Vagina (tissue), 2 donors: ENCODE measurements at places on chromosomes 7 and 10. TPM values are rescaled to one million over a fixed set of nuclear protein-coding genes. Genes with fewer than 3 reads are reported as not detected.

GRCh38 chr10:67015225-67015624, 89.4 kb downstream of the LRRTM3 start:
- no peaks in the 10 kb centered on the region for H3K4me1 ChIP-seq
- H3K4me3 ChIP-seq: no peak overlapping the region
- H3K36me3 ChIP-seq: no peaks in the 10 kb centered on the region
- no peak overlapping the region for H3K27ac ChIP-seq

GRCh38 chr10:29113616-29113945, 175.3 kb upstream of the LYZL1 start:
- H3K36me3 ChIP-seq: no peaks in the 10 kb centered on the region
- H3K4me3 ChIP-seq: no peak overlapping the region
- H3K27me3 ChIP-seq: no peaks in the 10 kb centered on the region
- no peak for DNase-seq

GRCh38 chr10:16944402-16944801, 127.2 kb upstream of the RSU1 start:
- H3K4me1 ChIP-seq: peaks cover 7% of the 10 kb centered on the region
- peak overlapping the region; percentile 50 for H3K27ac ChIP-seq
- H3K36me3 ChIP-seq: no peaks in the 10 kb centered on the region

- H3K27me3 ChIP-seq: no peaks in the 10 kb centered on the region
- H3K4me3 ChIP-seq: no peak overlapping the region
- no peak for DNase-seq
Observed at GRCh38 chr10:7956508-7956907, 98.0 kb upstream of the GATA3 start.

- H3K4me1 ChIP-seq: no peaks in the 10 kb centered on the region
- no peaks in the 10 kb centered on the region for H3K27me3 ChIP-seq
- H3K36me3 ChIP-seq: no peaks in the 10 kb centered on the region
- no peak for DNase-seq
- no peak overlapping the region for H3K4me3 ChIP-seq
Observed at GRCh38 chr7:41779918-41780317, 77.0 kb upstream of the INHBA start.

DNA sequence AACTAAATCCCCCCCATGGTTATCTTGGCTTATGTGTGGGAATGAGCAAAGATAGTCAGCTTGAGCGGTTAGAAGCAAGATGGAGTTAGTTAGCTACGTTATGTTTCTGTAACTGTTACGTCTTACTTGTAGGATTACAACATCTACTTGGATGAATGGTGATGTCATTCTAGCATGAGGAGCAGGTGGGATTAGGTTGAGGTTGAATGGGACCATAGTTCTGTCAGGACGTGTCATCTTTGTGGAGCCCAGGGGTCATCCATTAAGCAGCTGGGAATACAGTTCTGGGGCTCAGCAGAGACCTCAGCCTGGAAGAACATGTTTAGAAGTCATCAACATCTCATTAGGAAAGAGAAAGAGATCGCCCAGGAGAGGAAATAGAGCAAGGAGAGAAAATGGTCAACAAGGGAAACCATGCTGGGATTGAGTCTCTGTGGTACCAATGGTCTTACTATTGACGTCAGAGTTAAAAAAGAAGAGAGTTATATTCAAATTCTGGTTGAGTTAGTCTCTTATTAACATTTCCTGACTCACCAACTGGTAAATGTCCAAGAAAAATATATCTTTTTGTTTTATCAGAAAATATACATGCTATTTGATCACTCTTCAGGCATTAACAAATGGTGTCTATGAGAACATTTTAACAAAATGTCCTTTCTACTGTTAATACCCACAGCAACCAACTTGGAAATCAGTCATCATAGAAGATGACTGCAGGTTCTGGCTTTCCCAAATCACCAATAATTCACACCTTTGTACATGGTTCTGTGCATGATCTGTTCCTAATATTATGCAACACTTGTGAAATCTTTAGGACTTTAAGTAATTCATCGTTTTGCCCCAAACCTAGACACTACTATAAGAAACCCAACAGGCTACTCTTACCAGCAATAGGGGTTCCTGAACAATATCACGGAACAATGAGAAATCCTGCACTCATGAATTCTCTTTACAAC, 96.9 kb downstream of the KIAA1217 start:
- H3K36me3 ChIP-seq: no peaks in the 10 kb centered on the region
- H3K4me3 ChIP-seq: no peak overlapping the region
- H3K27me3 ChIP-seq: no peaks in the 10 kb centered on the region
- H3K4me1 ChIP-seq: peaks cover 9% of the 10 kb centered on the region
- H3K27ac ChIP-seq: no peak overlapping the region

DNA sequence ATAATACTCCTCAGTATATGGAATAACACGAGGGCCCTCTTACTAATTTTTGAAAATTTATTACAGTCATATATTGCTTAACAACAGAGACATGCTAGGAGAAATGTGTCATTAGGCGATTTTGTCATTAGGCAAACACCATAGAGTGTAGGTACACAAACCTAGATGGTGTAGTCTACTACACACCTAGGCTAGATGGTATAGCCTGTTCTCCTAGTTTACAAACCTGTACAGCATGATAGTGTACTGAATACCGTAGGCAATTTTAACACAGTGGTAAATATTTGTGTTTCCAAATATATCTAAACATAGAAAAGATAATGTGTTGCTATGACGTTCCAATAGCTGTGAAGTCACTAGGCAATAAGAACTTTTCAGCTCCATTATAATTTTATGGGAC, 12.8 kb downstream of the OR2F1 start:
- no peaks in the 10 kb centered on the region for H3K4me1 ChIP-seq
- no peak for DNase-seq
- no peaks in the 10 kb centered on the region for H3K27me3 ChIP-seq
- no peak overlapping the region for H3K27ac ChIP-seq

- no peak for DNase-seq
- no peaks in the 10 kb centered on the region for H3K27me3 ChIP-seq
- H3K4me3 ChIP-seq: no peak overlapping the region
- no peaks in the 10 kb centered on the region for H3K4me1 ChIP-seq
- H3K27ac ChIP-seq: no peak overlapping the region
Observed at GRCh38 chr7:37971491-37971890, 51.1 kb downstream of the EPDR1 start.

GRCh38 chr7:7673240-7673550, 32.6 kb downstream of the UMAD1 start:
- H3K4me1 ChIP-seq: no peaks in the 10 kb centered on the region
- H3K4me3 ChIP-seq: no peak overlapping the region
- no peak overlapping the region for H3K27ac ChIP-seq
- H3K36me3 ChIP-seq: no peaks in the 10 kb centered on the region

DNA sequence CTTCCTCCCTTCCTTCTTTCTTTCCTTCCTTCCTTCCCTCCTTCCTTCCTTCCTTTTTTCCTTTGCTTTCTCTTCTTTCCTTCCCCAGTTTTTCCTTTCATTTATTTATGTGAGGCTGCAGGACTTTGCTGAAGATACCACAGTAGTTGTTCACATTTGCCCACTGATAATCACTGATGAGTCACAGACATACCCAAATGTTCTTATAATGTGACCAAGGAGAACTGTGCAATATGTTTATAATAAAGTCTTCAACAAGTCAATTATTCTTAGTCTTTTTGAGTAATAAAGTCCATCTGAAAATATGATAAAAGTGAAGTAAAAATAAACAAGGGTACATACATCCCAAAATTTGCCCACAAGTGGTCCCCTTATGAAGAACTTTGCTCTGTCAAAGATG, 159.7 kb downstream of the GNAI1 start:
- H3K4me1 ChIP-seq: no peaks in the 10 kb centered on the region
- H3K27me3 ChIP-seq: no peaks in the 10 kb centered on the region
- no peak for DNase-seq
- no peak overlapping the region for H3K4me3 ChIP-seq

DNA sequence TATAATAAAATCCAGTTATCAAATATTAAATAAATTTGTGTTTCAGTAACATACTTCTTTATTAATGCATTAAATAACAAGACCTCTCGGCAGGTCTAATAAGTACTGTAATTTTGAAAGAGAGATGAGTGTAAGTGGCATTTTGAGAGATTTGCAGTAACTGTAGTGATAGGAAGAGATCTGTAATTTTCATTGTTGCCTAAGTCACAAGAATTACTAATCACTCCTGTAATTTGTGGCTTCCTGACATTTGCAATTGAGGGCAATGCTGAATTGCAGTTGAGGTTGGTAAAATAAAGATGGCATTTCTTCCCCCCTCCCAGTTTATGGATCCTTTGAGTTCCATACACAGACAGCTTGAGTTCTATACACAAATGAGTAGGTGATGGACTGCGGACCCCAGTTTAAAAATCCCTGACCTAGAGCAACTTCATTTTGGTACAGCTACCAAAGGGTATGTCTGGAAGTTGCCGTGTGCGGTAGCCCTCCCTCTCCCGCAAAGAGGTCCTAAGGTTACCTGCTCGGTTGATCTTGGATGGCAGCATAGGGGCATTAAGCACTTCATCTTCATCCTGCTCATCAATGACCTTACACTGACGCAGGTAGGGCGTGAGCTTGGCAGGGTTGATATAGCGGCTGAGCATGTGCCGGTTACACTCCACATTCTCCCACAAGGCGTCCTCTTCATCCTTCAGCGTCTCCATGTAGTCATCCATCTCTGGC, 96.4 kb downstream of the CARD11 start:
- no peak overlapping the region for H3K27ac ChIP-seq
- H3K27me3 ChIP-seq: no peaks in the 10 kb centered on the region
- no peaks in the 10 kb centered on the region for H3K36me3 ChIP-seq
- H3K4me1 ChIP-seq: no peaks in the 10 kb centered on the region
- H3K4me3 ChIP-seq: no peak overlapping the region

GRCh38 chr10:91021901-91022300, 101.0 kb upstream of the ANKRD1 start:
- H3K36me3 ChIP-seq: no peaks in the 10 kb centered on the region
- H3K27me3 ChIP-seq: no peaks in the 10 kb centered on the region
- no peak for DNase-seq
- no peak overlapping the region for H3K4me3 ChIP-seq
- H3K27ac ChIP-seq: no peak overlapping the region
- peaks cover 24% of the 10 kb centered on the region for H3K4me1 ChIP-seq

- no peak for DNase-seq
- H3K4me3 ChIP-seq: no peak overlapping the region
- H3K4me1 ChIP-seq: no peaks in the 10 kb centered on the region
Observed at GRCh38 chr7:158077934-158078910, 509.4 kb downstream of the PTPRN2 start.

- no peaks in the 10 kb centered on the region for H3K4me1 ChIP-seq
- no peak overlapping the region for H3K4me3 ChIP-seq
- H3K36me3 ChIP-seq: no peaks in the 10 kb centered on the region
- H3K27ac ChIP-seq: no peak overlapping the region
- H3K27me3 ChIP-seq: no peaks in the 10 kb centered on the region
- no peak for DNase-seq
Observed at GRCh38 chr10:44920252-44920651, 9.1 kb downstream of the TMEM72 start.

- H3K27ac ChIP-seq: no peak overlapping the region
- peaks cover 11% of the 10 kb centered on the region for H3K4me1 ChIP-seq
- H3K4me3 ChIP-seq: peak overlapping the region; percentile 43
- no peak for DNase-seq
Observed at GRCh38 chr10:117175215-117175900, 21.9 kb upstream of the KCNK18 start.

DNA sequence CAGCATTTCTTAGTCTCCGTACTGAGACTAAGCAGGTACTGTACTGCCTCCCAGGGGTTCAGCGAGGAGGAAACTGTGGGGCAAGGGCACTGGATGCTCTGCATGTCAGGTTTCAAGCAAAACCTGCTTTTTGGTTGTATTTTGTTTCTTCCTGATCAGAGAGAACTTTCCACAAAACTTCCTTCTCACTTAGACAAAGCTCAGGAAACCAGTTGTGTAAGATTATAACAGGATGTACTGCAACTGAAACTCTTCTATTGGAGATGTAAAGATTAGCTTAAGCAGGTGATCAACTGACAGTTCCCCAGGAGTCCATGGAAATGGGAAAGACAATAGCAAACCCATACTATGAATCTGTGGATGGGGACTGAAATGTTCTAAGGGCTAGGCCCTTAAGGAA, 67.3 kb downstream of the PLCE1 start:
- H3K36me3 ChIP-seq: no peaks in the 10 kb centered on the region
- H3K4me1 ChIP-seq: no peaks in the 10 kb centered on the region
- no peaks in the 10 kb centered on the region for H3K27me3 ChIP-seq
- DNase-seq: no peak
- no peak overlapping the region for H3K27ac ChIP-seq
- H3K4me3 ChIP-seq: no peak overlapping the region

GRCh38 chr10:69088471-69088769, 517 bp downstream of the SRGN start:
- H3K4me3 ChIP-seq: peak overlapping the region; percentile 42
- H3K4me1 ChIP-seq: peaks cover 6% of the 10 kb centered on the region
- H3K27me3 ChIP-seq: no peaks in the 10 kb centered on the region
- no peak for DNase-seq

- H3K27me3 ChIP-seq: no peaks in the 10 kb centered on the region
- peak overlapping the region; percentile 46 for H3K27ac ChIP-seq
- H3K4me1 ChIP-seq: peaks cover 34% of the 10 kb centered on the region
- DNase-seq: no peak
Observed at GRCh38 chr7:77727936-77728701, 31.9 kb downstream of the RSBN1L start.

DNA sequence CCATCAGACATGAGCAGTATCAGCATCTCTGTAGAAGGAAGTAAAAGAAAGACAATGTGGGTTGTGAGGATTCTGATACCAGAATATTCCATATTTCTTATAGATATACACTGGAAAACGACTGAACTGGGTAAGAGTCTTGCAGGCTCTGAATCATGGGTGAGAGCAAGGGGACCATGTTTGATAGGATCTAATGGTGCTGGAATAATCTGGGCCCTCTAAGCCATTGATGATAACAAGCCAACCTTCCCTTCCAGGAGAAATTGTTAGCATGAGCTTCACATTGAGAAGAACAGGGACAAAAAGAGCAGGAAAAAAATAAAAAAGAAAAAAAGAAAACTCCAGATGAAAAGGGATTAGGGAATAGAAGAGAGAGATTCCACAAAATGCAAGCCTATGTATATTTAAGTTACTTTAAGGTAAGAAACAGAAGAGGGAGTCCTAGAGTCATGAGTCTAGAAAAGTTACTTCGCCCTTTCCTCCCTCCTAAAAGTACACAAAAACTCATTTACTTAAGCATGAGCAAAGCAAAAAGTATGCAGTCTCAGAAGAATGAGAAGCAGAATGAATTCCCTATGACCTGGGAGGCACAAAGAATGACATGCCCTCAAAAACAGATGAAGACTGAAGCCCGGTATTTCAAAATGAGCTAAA, 181.9 kb downstream of the TMEM26 start:
- no peak for DNase-seq
- H3K27me3 ChIP-seq: no peaks in the 10 kb centered on the region
- peak overlapping the region; percentile 49 for H3K27ac ChIP-seq
- no peak overlapping the region for H3K4me3 ChIP-seq
- no peaks in the 10 kb centered on the region for H3K36me3 ChIP-seq
- peaks cover 6% of the 10 kb centered on the region for H3K4me1 ChIP-seq

GRCh38 chr7:102046373-102047117, 229.1 kb downstream of the CUX1 start:
- H3K4me3 ChIP-seq: no peak overlapping the region
- H3K27me3 ChIP-seq: no peaks in the 10 kb centered on the region
- no peak overlapping the region for H3K27ac ChIP-seq

- peak overlapping the region; percentile 15 for H3K4me3 ChIP-seq
- H3K27me3 ChIP-seq: no peaks in the 10 kb centered on the region
- DNase-seq: no peak
- H3K27ac ChIP-seq: no peak overlapping the region
- peaks cover 47% of the 10 kb centered on the region for H3K4me1 ChIP-seq
Observed at GRCh38 chr10:126930883-126931503, 25.8 kb downstream of the DOCK1 start.

PAPOLB gene
- total RNA-seq: not detected

MKRN1 gene
- total RNA-seq: 38.8 TPM

CNNM2 gene
- 9.6 TPM for total RNA-seq

GNAI1 gene
- total RNA-seq: 50.6 TPM

DKK1 gene
- total RNA-seq: 14.0 TPM

TACR2 gene
- 6.1 TPM for total RNA-seq

NKX6-2 gene
- total RNA-seq: 0.49 TPM

REEP3 gene
- total RNA-seq: 41.0 TPM

VAX1 gene
- total RNA-seq: not detected

MYL10 gene
- not detected for total RNA-seq

AMZ1 gene
- total RNA-seq: 1.2 TPM
